ENCODE measurements at places on chromosomes 12 and 14. TPM values are rescaled to one million over a fixed set of nuclear protein-coding genes. Genes with fewer than 3 reads are reported as not detected.

DNA sequence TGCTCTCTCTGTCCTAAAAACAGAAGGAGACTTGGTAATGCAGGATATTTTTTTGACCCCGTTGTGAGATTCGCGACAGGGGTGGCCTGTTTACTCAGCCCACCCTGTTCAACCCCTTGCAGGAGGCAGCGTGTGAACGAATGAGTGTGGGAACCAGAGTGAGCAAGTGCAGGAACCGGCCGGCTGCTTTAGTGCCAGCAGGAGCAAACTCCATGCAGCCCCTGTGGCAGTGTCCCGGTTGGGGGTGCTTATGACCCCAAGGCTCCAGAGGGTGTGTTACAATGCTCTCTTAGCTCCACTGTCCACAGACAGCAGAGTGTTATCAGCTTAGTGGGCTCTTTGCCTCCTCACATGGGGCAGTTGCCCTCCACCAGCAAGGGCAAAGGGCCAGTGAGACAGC, 225.2 kb downstream of the ETNK1 start:
- no peak for DNase-seq

The SLC4A8 gene
- polyA plus RNA-seq = 7.3 TPM

GRCh38 chr14:92577321-92577742, 63.8 kb downstream of the RIN3 start:
- no peak for DNase-seq

The AKAP5 gene
- polyA plus RNA-seq = 0.17 TPM

DNA sequence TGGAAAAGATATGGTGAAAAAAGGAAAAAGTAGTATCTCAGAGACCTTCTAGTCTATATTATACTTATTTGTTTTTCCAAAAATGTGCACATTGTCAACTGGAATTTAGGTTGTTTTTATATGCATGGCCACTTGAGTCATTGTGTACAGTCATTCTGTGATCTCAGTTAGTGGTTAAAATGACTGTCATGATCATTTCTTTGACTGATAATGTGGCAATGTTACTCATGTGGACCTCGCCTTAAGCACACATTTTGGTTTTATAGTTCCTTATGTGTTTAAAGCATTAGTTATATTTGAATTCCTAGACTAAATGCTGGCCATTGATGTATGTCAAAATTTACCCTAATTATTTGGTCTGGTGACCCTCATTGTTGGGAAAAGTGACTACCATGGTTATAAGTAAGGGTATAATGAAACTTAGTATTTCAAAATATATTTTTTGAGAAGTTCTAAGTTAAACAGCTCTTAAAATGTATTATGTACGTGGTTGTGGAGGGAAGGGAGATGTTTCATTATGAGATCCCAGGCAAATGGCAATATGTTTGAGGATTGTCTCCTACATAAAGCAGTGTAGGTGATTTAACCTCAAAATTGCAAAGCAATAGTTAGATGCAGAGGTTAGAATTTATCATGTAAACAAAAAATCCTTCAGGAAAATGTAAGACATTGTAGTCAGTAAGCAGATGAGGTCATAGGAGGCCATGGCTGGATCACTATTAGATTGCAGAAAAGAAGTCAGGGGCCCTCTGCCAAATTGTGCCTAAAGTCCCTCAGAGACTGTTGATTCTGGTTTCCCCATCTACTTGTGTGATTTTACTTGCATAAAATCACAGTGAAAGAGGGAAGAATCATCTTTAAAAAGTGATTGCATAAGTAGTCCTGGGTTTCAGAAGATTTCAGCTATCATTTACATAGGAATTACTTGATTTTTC, 17.5 kb downstream of the PNMA1 start:
- peak; percentile 52 for DNase-seq

DNA sequence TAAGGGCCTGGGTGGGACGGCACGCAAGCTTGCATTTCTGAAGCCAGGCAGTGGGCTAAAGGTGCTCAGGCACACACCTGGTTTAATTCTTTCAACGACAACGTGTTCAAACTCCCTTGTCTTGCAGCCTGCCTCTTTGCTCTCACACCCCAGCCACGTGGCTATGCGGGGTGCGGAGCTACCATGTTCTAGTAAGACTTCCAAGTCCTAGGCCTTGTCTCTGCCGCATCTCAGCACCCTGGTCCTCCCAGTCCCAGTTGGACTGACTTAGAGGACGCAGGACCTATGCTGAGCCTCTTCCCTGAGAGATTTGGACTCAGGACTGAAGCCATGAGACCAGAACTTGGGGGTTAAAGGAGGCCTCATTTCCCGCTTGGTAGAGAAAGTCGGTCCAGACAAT, 62.2 kb downstream of the CLMN start:
- DNase-seq = no peak

The SAMD4A gene
- polyA plus RNA-seq = 16.9 TPM

DNA sequence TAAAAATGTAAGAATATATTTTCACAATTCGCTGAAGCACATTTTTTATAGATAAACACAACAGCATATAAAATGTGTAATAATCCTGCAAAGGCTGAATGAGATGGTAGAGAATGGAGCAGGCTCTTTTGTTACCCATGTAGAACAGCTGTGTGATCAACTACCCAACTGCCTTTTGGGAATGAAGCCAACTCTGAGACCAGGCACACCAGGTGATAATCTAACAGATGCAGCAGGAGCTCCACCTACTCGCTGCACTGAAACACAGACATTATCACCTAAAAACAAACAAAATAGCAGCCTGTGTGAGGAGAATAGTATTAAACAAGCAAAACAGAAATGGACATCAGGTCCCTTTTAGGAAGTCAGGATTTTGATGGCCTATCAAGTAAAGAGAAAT, 183.3 kb downstream of the CCDC59 start:
- DNase-seq = no peak

GRCh38 chr12:53495903-53496751, 3.1 kb downstream of the MAP3K12 start:
- DNase-seq = peak; percentile 50

The POTEG gene
- polyA plus RNA-seq = not detected

- no peak for DNase-seq
Measured at GRCh38 chr14:96938946-96939345, 141.8 kb downstream of the VRK1 start.

DNA sequence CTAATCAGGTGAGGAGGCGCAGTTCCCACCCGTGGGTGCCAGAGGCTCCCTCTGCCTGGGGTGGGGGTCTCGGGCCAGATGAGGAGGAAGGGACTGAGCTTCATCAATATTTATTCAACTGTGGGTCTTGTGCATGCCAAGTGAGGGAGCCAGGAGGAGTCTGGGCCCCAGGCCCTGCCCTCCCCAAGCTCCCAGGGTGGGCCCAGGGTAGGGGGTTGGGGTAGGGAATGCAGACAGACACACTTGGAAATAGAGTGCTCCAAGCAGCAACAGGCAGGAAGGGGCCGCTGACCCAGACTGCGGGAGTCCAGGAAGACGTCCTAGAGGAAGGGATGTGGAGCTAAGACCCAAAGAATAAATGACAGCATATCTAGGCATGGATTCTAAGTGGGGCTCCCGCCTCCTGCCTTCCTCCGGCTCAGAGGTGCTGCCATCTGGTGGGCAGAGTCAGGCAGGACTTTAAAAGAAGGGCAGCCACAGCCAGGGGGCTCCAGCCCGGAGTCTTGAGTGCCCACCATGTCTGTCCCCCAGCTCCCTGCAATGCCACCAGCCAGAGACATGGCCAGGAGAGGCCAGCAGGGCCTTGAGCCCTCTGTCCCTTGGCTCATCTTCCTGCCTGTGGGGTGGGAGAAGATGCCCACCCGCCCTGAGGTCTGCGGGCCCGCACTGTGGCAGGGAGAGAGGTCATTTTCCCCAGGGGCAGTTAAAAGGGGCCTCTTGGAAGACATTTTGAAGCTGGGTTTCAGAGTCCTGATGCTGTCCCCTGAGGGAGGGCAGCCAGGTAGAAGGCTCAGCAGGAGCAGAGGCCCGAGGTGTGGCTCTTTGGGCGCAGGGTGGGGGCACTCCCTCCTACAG, 70.1 kb downstream of the PHETA1 start:
- DNase-seq = no peak

- DNase-seq = no peak
Measured at GRCh38 chr12:2844786-2845185, 10.0 kb upstream of the NRIP2 start.

The PDZRN4 gene
- polyA plus RNA-seq = not detected

The GPR68 gene
- polyA plus RNA-seq = 0.20 TPM

The NUP37 gene
- 22.6 TPM for polyA plus RNA-seq

DNA sequence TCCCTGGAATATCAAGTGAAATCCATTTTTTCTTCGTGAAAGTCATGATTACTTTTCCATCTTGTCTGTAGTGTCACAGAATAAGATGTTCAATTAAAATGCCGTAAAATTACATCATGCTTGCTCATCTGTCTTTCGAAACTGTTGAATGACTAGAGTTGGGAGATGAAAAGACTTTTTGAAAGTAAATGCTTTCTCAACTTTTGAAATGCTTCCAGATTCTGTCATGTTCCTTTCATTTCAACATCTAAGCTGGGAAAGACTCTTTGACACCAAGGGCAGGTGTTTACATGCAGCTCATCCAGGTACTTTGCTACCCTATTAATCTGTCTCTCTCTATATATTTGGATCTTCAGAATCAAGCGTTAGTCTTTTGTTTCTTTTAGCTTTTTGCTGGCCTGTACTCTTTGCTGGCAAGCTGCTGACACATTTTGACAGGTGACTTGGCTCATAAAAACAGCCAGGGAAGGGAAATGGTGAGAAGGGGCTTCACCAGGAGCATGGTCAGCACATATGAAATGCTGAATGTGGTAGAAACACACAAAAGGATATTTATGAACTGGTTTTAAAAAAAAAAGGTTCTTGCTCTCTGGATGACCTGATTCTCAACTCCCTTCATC, 77.0 kb upstream of the METAP2 start:
- no peak for DNase-seq

The LHX5 gene
- polyA plus RNA-seq = not detected

GRCh38 chr12:56382611-56383010, 20.0 kb upstream of the APOF start:
- DNase-seq = no peak

- no peak for DNase-seq
Measured at GRCh38 chr14:38209572-38210557, 2.2 kb downstream of the SSTR1 start.

DNA sequence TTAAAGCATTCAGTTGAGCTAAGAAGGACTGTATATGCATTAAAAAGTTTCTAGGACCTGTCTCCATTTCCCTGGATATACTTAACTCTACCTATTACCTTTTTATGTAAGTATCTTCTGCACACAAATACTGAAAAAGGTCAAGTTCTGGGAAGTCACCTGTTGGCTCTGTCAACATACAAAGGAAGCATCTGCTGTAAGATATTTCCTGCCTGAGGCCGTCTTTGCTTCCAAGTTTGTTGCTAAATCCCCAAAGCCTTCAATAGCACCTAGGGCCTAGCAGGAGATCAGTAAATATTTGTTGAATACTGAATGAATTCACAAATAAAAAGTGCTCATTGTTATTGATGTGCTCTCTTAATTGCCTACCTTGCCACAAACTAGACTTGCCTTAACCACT, 188.4 kb downstream of the DUSP6 start:
- no peak for DNase-seq

DNA sequence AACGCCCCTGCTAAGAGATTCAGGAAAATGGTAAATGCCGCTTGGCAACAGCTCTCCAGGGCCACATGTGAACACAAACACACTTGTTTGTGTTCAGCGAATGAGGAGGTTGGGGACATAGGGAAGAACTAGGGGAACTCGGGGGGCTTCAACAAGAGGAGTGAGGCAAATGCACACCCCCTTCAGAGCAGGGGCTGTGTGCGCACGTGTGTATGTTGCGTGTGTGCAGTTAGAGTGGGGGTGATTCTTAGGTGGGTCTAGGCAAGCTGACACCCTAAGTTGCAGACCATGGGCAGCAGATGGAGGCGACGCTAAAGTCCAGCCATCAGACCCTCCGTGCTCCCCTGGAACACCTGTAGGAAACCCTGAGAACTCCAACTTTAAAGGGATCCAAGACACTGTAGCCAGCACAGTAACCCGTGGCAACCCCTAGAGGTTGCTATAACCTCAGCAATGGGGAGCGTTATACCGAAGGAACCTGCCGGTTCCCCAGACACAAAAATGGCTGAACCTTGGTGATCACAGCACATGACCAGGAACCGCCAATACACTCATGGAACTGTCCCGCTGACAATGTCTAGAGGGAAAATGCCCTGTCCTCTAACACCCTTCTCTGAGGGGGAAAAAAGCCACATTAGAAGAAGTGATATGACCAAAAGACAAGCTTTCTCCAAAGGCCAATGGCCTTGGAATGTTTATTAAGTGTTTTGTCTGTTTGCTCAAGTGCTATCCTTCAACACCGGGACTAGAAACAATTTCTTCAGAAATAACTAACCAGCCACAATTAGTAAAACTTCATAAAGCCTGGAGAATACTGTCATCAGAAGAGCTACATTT, 86.5 kb upstream of the CEP83 start:
- no peak for DNase-seq

DNA sequence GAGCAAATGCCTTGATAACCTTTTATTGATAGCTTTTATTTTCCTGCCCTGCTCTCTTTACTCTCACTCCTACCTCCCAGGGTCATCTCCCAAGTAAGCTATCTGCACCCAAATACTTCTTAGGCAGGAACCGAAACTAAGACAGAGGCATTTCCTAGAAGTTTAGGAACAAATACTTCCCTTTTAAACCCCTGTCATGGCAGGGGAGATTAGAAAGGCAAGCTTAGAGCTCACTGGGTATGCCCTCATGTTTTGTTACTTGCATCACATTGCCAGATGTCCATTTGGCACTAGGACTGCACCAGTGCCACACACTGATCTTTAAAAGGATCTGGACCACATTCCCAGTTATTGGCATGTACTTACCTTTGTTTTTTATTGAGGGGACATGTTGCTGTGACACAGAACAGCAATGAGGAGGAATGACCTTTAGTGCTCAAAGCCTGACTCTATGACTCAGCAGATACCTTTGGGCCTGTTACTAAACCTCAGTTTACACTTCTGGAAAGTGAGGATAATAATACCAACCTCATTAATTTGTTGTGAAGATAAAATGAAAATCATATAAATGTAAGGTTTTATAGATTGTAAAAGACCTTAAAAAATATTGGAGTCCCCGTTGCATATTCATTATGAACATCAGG, 40.9 kb upstream of the MBIP start:
- DNase-seq = no peak

DNA sequence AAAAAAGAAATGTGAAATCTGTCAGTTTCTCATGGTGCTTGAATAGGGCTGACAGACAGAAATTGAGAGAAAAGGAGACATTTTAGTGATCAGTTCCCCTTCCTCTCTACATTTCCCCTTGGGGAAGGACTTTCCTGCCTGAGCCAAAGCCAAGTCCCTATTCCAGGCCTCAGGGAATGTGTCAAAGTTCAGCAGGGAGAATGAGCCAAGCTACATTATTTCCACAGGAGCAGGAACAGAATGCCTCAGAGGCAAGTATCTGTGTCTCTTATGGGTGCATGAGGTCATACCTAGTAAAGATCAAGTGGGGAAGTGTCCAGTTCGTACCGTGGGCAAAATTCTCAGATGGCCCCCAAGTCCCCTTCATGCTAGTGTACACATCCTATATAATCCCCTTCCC, 68.6 kb downstream of the IQSEC3 start:
- DNase-seq = no peak

GRCh38 chr14:68571114-68571591, 221.7 kb downstream of the ZFP36L1 start:
- DNase-seq = no peak

All from BJ (cell line).